ENCODE measurements at places on chromosomes 2 and 18.

DNA sequence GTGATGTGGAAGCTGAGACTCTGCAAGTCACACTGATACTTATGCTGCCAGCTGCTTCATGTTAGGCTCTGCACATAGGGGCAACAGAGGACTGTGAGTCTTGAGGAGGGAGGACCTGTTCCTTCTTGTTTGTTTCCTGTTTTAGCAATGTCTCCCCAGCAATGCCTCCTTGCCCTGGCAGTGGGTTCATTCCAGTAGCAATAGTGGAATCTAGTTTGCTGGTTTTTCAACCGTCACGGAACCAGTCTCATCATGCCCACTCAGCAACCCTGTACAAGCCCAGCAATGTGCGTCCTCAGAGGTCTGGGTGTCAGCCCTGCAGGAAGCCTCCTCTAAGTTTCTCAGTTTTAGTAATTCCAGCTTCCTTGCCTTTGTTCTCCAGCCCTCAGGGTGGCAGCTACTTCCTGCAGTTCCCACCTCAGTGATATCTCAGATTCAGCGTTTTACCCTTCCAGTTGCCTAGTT is 20.5 kb upstream of the ITGB6 start:
- DNase-seq, result no peak

GRCh38 chr2:232568161-232568560 is 17.7 kb downstream of the EIF4E2 start:
- DNase-seq, result no peak

GRCh38 chr18:24869285-24869684 is 408.8 kb downstream of the HRH4 start:
- no peak for DNase-seq

DNA sequence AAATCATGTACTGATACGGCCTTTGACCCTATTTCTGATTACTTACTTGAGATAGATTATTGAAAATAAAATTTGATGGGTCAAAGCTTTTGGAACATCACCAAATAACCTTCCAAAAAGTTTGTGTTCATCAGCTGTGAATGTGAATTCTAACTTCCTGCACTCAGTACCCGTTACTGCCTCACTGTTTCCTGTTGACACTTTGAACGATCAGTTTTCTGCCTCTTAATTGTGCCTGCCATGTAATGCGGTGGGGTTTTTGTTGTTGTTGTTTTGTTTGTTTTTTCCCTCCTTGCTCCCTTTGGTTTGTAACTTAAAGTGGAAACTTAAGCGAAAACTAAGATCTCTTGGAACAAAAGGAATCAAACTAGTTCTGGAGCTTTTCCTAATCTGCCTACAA is 18.9 kb downstream of the ATG16L1 start:
- DNase-seq, result no peak

DNA sequence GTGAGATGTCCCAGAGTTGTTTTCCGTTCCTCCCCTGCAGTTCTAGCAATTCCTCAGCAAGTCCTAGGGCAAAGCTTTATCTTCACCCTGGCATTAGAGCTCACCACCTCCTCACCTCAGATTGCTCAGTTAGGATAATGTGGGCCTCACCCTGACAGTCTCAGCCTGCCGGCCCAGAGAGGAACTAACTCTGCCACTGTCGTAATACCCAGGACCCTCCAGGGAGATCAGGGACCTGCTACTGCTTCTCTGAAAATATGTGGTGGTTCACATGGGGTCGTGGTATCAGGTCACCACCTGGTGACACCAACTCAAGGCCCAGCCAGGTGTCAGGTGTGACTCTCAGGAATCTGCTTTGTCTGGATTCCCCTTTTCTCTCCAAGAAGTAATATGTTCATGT is 120.7 kb downstream of the FEZ2 start:
- no peak for DNase-seq

GRCh38 chr2:204625135-204625534 is 79.9 kb downstream of the PARD3B start:
- peak; percentile 9 for DNase-seq

GRCh38 chr2:10260130-10260529 is 42.6 kb upstream of the HPCAL1 start:
- no peak for DNase-seq

- DNase-seq, result no peak
These were observed 68.1 kb downstream of the PARD6G start for GRCh38 chr18:80178935-80179818.

DNA sequence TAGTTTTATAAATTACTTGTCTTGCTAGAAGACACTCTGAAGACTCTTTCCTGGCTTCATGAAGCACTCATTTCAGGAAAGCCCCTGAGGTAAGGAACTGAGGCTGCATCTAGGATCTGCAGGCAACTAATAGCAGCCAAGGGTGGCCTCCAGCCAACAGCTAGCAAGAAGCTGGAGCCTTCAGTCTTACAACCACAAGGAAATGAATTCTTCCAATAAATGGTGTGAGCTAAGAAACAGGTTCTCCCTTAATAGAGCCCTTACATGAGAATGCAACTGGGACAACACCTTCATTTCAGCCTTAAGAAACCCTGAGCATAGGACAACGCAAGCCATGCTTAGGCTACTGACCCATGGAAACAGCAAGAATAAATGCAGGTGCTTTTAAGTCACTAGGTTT is 254.6 kb upstream of the RBBP8 start:
- DNase-seq, result peak; percentile 45

- DNase-seq, result no peak
These were observed 87.9 kb downstream of the MEIS1 start for GRCh38 chr2:66522611-66523376.

DNA sequence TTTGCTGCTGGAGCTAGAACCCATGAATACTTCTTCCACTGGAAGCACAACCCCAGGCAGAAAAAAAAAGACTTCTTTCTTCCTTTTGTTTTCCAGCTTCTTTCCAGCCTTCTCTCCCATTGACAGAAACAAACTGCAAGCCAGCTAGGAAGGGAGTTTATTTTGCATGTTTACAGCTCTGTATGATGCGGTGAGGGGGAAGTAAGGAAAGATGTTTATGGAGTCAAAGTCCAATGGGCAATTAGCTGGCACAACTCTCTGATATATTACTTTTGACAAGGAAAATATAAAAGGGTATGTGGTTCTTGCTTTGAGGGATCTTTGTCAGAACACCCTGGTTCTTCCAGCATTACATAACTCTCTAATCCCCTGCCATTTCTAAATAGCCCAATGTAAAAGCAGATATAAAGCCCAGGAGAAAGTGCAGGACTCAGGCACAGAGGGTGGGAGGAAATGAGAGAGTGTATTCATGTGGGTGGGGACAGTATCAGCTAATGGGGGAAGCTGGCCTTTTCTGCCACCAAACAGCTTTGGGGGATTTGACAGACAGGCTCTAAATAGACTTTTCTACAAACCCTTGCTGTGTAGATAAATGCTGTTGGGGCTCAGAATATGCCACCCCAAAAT is 9.3 kb upstream of the NMS start:
- no peak for DNase-seq

- peak; percentile 12 for DNase-seq
These were observed 84.7 kb downstream of the ZNF407 start for GRCh38 chr18:74682141-74682990.

DNA sequence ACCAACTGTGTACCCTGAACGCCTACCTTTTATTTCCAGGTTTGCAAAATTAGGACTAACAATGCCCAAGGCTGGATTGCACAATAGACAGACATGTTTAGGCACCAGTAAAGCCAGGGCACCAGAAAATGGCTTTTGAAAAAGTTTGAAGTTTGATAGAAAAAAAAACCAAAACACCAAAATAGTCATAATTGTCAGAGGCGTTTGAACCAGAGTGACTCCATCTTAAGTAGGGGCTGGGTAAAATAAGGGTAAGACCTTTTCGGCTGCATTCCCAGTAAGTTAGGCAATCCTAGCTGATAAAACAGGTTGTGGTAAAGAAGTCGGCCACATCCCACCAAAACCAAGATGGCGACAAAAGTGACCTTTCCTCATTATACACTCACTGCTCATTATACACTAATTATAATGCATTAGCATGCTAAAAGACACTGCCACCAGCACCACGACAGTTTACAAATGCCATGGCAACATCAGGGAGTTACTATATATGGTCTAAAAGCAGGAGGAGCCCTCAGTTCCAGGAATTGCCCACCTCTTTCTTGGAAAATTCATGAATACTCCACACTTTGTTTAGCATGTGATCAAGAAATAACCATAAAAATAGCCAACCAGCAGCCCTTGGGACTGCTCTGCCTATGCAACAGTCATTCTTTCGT is 105.1 kb upstream of the MSH2 start:
- peak; percentile 48 for DNase-seq

DNA sequence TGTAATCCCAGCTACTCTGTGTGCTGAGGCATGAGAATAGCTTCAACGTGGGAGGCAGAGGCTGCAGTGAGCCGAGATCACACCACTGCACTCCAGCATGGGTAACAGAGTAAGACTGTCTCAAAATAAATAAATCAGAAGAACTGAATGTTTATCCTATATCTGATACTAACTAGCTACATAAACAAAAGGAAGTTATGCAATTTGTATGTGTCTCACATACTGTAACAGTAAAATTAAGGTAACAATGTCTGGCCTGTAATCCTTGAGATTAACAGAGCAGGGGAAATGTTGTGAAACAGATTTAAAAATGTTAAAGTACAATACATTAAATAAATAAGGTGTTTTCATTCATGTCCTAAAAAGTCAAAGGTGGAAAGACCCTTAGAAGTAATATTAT is 150.8 kb downstream of the MEMO1 start:
- DNase-seq, result no peak

All from muscle of leg (tissue), 16 donors.